ENCODE measurements at places on chromosomes 6 and 20.

- DNase-seq: no peak
- no peaks in the 10 kb centered on the region for H3K27me3 ChIP-seq
- H3K4me3 ChIP-seq: no peak overlapping the region
- peaks cover 14% of the 10 kb centered on the region for H3K4me1 ChIP-seq
These were observed 49.3 kb downstream of the KCTD20 start for GRCh38 chr6:36492092-36492491.

- no peak overlapping the region for H3K4me3 ChIP-seq
- no peak for DNase-seq
- H3K4me1 ChIP-seq: peaks cover 16% of the 10 kb centered on the region
- no peak overlapping the region for H3K27ac ChIP-seq
These were observed 81.8 kb upstream of the CNKSR3 start for GRCh38 chr6:154592199-154592860.

DNA sequence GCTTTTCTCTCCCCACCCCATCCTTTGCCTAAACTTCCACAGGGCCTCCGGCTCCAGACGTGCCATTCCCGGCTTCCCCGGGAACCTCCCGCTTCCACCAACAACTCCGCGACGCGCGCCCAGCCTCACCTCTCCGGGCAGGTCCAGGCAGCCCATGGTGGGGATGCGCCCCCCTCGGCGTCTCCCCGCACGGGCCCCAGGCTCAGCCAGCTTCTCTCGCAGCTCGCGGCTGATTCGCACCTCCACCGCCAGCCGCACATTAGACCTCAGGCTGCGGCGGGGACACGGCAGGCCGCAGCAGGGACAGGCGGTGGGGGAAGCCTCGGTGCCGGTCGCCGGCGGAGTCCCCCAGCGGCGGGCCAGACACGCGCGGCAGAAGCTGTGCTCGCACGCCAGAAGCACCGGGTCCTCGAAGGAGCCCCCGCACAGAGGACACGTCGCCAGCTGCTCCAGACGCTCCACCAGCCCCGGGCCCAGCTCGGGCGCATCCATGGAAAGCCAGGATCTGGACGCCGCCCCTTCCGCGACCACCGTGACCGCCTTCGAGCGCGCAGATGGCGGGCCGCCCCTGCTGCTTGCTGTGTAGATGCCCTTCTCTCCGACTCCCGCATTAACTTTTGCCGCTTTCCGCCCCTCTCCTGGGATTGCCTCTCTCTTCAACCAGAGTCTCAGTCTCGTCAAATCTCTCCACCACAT lies at the start of gene RNF39:
TSS of gene RNF39 (minus strand) at position 676 of the 696 bp plus-strand sequence. CDS start at position 492, 184 bp downstream.
- H3K4me1 ChIP-seq: peaks cover 14% of the 10 kb centered on the region
- peaks cover 98% of the 10 kb centered on the region for H3K27me3 ChIP-seq
- peak within 1 kb of the TSS; percentile 58 for H3K4me3 ChIP-seq
- no peak for DNase-seq
- H3K36me3 ChIP-seq: peaks cover 10% of the 10 kb centered on the region
- no peak within 1 kb of the TSS for H3K27ac ChIP-seq

- H3K36me3 ChIP-seq: no peaks in the 10 kb centered on the region
- no peak for DNase-seq
- peaks cover under 1% of the 10 kb centered on the region for H3K27me3 ChIP-seq
- peaks cover 4% of the 10 kb centered on the region for H3K4me1 ChIP-seq
- H3K4me3 ChIP-seq: no peak overlapping the region
These were observed 83.4 kb upstream of the XRN2 start for GRCh38 chr20:21219686-21220085.

DNA sequence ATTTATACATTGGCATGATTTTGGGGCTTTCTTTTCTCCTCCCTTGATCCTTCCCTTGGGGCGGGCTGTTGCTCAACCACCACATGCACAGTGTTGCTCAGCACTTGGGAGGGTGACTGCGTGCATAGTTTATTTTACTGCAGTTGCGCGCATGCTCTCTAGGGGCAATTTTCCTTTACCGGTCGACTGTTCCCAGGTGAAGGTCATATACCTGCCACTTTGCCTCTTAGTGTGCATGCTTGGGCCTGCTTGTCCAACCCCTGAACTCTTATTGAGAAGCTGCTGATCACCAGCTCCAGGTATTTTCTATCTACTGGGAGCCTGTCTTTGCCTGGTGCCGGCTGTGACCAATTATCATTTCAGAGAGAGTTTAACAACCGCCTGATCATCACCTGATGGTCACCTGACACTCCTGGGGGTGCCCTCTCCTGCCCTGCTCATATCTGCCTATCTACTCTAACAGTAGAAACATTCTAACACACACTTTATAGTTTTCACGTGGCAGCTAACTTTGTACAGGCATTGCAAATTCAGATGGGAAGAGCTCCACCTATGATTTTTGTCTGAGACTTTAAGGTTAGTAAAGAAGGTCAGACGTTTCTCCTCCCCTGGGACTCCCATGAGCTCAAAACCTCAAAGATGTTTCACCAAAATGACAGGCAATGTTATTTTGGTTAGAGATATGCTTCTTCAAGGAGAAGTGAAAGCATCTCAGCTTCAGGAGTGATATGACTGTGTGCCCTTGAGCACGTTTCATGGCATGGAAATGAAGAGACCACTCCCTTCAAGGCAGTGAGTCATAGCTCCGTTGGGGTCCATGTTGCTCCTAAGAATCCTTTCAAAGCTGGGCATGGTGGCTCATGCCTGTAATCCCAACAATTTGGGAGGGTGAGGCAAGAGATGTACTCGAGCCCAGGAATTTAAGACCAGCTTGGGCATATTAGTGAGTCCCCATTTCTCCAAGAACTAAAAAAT lies 227.5 kb upstream of the MYLIP start:
- H3K4me1 ChIP-seq: peaks cover 11% of the 10 kb centered on the region
- no peak overlapping the region for H3K27ac ChIP-seq
- DNase-seq: no peak
- no peaks in the 10 kb centered on the region for H3K36me3 ChIP-seq
- H3K4me3 ChIP-seq: no peak overlapping the region

DNA sequence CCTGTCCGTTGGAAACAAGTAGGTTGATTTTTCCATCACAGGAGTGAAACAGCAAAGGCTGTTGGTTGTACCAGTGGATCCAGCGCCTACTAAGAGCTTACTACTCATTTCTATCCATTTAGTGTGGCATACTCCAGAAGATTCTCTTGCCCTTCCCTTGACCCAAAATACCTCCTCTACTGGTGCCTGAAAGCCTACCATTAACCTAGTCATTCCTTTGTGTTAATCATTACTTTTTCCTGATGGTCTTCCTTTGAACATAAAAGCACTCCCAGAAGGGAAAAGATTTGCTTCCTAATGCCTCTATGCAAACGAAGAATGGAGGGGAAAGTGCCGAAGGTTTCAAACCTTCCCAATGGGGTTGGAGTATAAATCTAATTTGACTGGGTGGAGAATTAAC lies 123.3 kb downstream of the QRSL1 start:
- H3K4me1 ChIP-seq: peaks cover 9% of the 10 kb centered on the region
- H3K27me3 ChIP-seq: no peaks in the 10 kb centered on the region
- H3K27ac ChIP-seq: no peak overlapping the region

- H3K36me3 ChIP-seq: peaks cover 5% of the 10 kb centered on the region
- peaks cover 63% of the 10 kb centered on the region for H3K4me1 ChIP-seq
- H3K4me3 ChIP-seq: peak overlapping the region; percentile 82
- no peak overlapping the region for H3K27ac ChIP-seq
These were observed 14.4 kb downstream of the FOXP4 start for GRCh38 chr6:41560431-41561192.

- H3K27ac ChIP-seq: no peak overlapping the region
- H3K4me3 ChIP-seq: no peak overlapping the region
- H3K27me3 ChIP-seq: no peaks in the 10 kb centered on the region
- H3K36me3 ChIP-seq: no peaks in the 10 kb centered on the region
These were observed 20.9 kb upstream of the PTPRK start for GRCh38 chr6:128541261-128541660.

- DNase-seq: no peak
- no peaks in the 10 kb centered on the region for H3K4me1 ChIP-seq
- H3K4me3 ChIP-seq: no peak overlapping the region
- peaks cover 7% of the 10 kb centered on the region for H3K36me3 ChIP-seq
These were observed 15.3 kb upstream of the ANGPT4 start for GRCh38 chr20:931401-931800.

DNA sequence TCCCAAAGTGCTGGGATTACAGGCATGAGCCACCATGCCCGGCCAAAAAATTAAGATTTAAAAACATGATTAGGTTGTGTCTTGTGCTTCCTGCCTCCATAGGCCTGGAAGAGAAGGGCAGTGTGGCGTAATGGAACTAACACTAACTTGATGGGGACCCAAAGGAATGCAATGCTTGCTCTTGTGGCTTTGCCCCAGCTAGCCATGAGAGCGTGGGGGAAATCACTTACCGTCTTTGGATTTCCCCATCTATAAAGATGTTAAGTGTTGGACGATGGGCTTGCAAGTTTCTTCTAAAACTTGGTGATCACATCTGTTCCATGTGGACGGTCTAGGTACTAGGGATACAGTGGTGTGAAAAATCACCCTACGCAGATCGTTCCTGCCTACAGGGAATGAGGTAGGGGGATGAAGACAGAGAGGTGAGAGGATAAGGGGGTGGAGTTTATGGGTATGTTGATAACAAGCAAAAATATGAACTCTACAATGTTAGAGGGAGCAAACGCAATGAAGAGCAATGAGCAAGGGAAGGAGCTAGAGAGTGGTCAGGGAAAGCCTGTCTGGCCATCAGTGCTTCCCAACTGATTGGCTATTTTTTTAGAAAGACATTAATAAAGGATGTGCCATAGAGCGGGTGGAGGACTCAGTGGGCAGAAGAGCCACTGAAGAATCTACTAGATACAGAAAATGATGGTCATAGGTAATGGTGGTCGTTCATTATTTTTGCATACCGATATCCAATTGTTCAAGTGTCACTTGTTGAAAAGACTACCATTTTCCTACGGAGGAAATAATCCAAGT lies 165.2 kb downstream of the BCAS1 start:
- no peak overlapping the region for H3K27ac ChIP-seq
- no peak for DNase-seq
- H3K27me3 ChIP-seq: no peaks in the 10 kb centered on the region
- H3K36me3 ChIP-seq: no peaks in the 10 kb centered on the region
- H3K4me3 ChIP-seq: no peak overlapping the region

- no peaks in the 10 kb centered on the region for H3K4me1 ChIP-seq
- no peak overlapping the region for H3K4me3 ChIP-seq
- no peaks in the 10 kb centered on the region for H3K27me3 ChIP-seq
These were observed 9.7 kb downstream of the ATG5 start for GRCh38 chr6:106315765-106316374.

GRCh38 chr6:160088069-160088783 lies 33.4 kb upstream of the SLC22A1 start:
- DNase-seq: peak; percentile 46
- peaks cover 22% of the 10 kb centered on the region for H3K36me3 ChIP-seq
- H3K4me3 ChIP-seq: no peak overlapping the region
- no peak overlapping the region for H3K27ac ChIP-seq

DNA sequence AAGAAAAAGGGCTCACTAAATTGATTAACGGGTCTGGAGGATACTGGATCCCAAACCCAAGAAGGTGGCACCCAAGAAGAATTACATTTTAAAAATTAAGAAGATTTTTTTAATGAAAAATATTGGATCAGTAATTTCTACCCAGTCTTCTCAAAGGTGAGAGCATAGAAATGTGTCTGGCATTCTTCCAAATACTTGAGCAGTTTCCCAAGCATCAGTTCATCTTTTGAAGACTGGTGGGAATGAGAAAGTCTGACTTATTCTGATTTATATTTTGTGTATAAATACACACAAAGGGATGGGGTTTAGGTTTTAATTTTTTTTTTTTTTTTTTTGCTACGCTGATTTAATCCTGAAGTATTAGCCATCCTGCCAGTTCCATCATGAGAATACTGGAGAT lies 3.3 kb downstream of the MGME1 start:
- H3K4me1 ChIP-seq: peaks cover 51% of the 10 kb centered on the region
- peak overlapping the region; percentile 99 for H3K4me3 ChIP-seq
- no peak overlapping the region for H3K27ac ChIP-seq
- peaks cover 14% of the 10 kb centered on the region for H3K36me3 ChIP-seq

- peaks cover 8% of the 10 kb centered on the region for H3K4me1 ChIP-seq
- H3K27ac ChIP-seq: no peak overlapping the region
- H3K36me3 ChIP-seq: peaks cover 4% of the 10 kb centered on the region
- DNase-seq: no peak
- no peak overlapping the region for H3K4me3 ChIP-seq
These were observed 682 bp upstream of the SLA2 start for GRCh38 chr20:36646678-36647077.

GRCh38 chr6:137637121-137637520 lies 142.9 kb upstream of the OLIG3 start:
- no peaks in the 10 kb centered on the region for H3K36me3 ChIP-seq
- no peak overlapping the region for H3K27ac ChIP-seq
- no peaks in the 10 kb centered on the region for H3K4me1 ChIP-seq
- H3K27me3 ChIP-seq: peaks cover 6% of the 10 kb centered on the region
- H3K4me3 ChIP-seq: no peak overlapping the region

DNA sequence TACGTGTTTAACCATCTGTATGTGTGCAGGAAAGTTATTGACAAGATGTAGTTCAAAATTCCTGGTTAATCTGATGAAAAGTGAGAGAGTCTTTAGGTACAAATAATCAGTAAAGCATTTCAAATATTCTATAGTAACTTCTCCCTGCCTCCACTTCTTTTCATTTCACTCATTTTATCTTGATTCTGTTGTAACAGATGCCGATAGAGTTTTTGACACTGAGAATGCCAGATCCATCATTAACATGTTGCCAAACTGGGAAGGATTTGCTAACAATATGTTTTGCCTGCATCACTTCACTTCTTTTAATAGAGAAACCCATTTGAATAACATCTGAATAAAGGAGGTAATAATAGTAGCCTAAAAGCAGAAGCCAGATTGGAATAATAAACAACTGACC lies 20.4 kb upstream of the DEFB112 start:
- no peaks in the 10 kb centered on the region for H3K36me3 ChIP-seq
- peaks cover 8% of the 10 kb centered on the region for H3K27me3 ChIP-seq
- no peak overlapping the region for H3K27ac ChIP-seq
- no peak for DNase-seq
- no peak overlapping the region for H3K4me3 ChIP-seq
- H3K4me1 ChIP-seq: no peaks in the 10 kb centered on the region

DNA sequence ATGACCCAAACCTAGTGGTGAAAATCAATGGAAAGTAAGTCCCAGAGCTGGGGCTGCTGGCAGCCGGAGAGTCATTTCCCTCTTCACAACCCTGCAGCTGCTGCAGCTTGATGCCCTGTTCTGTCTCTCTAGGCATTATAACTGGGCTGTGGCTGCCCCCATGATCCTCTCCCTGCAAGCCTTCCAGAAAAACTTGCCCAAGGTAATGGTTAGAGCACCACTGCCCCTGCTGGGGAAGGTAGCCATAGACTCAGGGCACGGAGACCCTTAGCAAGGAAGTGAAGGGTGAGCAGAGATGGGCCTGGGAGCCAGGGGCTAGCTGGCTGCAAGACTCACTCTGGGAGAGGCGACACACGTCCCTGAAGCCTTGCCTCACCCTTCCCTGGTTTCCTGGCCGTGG lies 12.0 kb downstream of the LPIN3 start:
- H3K27me3 ChIP-seq: no peaks in the 10 kb centered on the region
- DNase-seq: no peak
- no peak overlapping the region for H3K4me3 ChIP-seq

GRCh38 chr20:11844691-11845090 lies 73.0 kb upstream of the BTBD3 start:
- H3K27ac ChIP-seq: no peak overlapping the region
- H3K36me3 ChIP-seq: no peaks in the 10 kb centered on the region
- H3K4me1 ChIP-seq: peaks cover 4% of the 10 kb centered on the region
- no peaks in the 10 kb centered on the region for H3K27me3 ChIP-seq
- no peak for DNase-seq
- no peak overlapping the region for H3K4me3 ChIP-seq

- no peak for DNase-seq
- no peaks in the 10 kb centered on the region for H3K36me3 ChIP-seq
These were observed 45.8 kb downstream of the AHI1 start for GRCh38 chr6:135451617-135452190.

- H3K36me3 ChIP-seq: peaks cover 2% of the 10 kb centered on the region
- no peak overlapping the region for H3K27ac ChIP-seq
- H3K4me3 ChIP-seq: no peak overlapping the region
- peaks cover 60% of the 10 kb centered on the region for H3K4me1 ChIP-seq
- peak; percentile 8 for DNase-seq
- H3K27me3 ChIP-seq: no peaks in the 10 kb centered on the region
These were observed 203.3 kb downstream of the ARID1B start for GRCh38 chr6:156980515-156980914.

All from neural crest cell (in vitro differentiated cells).